ENCODE measurements at places on chromosomes 1 and 21. TPM values are rescaled to one million over a fixed set of nuclear protein-coding genes. Genes with fewer than 3 reads are reported as not detected.

Gene IFI44
- total RNA-seq = not detected

- H3K27ac ChIP-seq = peak overlapping the region; percentile 78
- H3K4me1 ChIP-seq = peaks cover 3% of the 10 kb centered on the region
- no peak for DNase-seq
- H3K27me3 ChIP-seq = no peaks in the 10 kb centered on the region
- H3K36me3 ChIP-seq = peaks cover 25% of the 10 kb centered on the region
Measured at GRCh38 chr1:155272466-155273342, 600 bp downstream of the CLK2 start.

DNA sequence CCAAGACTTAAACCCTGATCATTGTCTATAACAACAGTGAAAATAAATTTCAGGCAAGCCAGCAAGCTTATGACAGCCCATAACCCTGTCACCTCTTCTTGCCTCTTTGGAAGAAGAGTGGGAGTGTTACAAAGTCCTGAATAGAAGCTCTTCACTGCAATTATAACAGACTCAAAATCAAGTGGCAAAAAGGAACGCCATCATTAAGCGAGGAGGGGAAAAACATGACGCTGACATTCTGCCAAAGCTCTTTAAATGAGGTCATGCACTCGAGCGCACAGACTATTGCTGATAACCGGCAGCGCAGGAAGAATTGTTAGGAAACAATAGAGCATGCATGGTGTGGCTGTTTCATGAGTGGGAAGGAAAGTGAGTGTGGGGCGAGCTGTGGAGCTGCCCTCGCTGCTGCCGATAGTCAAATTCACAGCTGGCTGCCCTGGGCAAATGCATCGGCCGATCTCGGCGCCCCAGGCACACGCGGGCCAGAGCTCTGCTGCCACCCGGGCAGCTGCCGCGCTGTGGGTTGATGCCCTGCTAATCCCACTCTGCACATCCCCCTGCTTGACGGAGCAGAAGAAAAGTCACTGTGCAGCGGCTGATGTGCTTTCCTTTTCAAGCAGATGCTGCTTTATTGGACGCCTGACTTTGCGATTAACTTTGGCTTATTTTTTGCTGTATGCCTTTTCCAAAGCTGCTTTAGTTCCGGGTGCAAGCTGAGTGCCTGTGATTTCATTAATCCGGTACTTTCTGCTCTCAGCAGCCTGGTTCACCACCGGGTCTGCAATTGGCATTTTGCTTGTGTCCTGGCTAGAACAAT is 102.4 kb upstream of the ST6GALNAC5 start:
- H3K4me3 ChIP-seq = no peak overlapping the region
- no peaks in the 10 kb centered on the region for H3K36me3 ChIP-seq
- no peak for DNase-seq
- no peaks in the 10 kb centered on the region for H3K27me3 ChIP-seq

GRCh38 chr1:95116580-95117206 is 462 bp upstream of the TLCD4 start:
- H3K27ac ChIP-seq = no peak overlapping the region
- H3K4me3 ChIP-seq = peak overlapping the region; percentile 86

Gene RPTN
- total RNA-seq = not detected

DNA sequence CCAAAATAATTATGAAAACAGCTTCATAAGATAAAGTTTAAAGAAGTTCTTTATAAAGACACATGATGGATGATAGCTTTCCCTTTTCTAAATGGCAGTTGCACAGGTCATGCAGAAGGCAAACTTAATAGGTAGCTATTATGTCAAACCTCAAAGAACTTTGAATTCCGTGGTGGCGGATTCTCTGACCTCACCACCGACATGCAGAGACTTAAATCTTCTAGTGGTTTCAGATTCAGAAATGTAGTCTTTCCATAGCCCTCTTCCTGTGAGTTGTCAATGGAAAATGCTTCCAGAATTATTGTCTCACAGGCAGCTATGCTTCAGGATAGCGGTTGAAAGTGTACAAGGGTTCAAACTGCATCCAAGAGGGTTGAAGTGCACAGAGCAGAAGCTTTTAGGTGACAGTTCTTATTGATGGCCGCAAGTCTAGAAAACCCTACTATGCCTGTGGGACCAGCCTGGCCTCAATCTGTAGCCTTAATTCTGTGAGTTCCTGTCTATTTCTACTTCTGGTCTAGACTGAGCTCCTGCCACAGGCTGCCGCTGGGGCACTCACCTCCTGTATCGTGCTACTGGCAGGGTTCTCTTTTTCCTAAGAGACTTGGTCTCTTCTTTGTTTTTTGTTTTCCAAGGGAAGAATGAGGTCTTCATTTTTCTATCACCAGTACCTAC is 117.0 kb upstream of the ERRFI1 start:
- DNase-seq = no peak
- H3K4me1 ChIP-seq = 0 out of 2 replicates have a peak, but pooled peaks cover 4% of the 10 kb centered on the region
- no peak overlapping the region for H3K4me3 ChIP-seq
- H3K27me3 ChIP-seq = no peaks in the 10 kb centered on the region
- no peaks in the 10 kb centered on the region for H3K36me3 ChIP-seq
- H3K27ac ChIP-seq = no peak overlapping the region

Gene ZBTB18
- total RNA-seq = 14.4 TPM

Gene HES4
- 1.2 TPM for total RNA-seq

Gene KMO
- total RNA-seq = not detected

Gene TP53BP2
- total RNA-seq = 38.7 TPM

DNA sequence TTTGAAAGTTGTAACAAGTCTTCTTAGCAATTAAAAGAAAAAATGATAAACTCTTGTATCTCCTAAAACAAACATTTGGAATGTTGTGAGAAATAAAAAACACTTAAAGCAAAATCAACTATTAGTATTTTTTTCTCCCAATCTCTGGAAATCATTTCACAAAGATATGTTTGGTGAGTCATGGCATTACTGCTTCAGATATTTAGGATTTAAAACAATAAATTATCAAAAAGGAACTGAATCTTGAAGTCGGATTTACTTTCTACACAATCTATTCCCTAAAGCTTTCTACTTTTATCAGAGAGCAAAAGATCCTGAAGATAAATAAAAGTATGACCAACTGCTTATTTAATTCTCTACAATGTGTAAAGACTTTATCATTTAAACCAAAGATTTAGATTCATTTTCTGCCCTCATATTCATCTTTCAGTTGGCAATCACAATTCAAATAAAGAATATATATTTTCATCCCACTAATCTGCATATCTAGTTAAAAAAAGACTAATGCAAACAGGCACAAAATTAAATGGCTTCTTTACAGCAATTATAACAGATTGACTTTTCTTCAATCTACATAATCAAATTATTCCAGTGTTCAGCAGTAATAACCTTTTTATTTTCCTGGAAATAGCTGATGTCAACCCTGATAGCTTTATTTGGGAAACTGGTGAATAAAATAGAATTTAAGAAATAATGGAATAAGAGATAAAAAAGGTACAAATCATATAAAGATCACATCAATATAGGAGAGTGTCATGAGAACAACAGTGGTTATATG is 230.0 kb downstream of the COP1 start:
- H3K4me3 ChIP-seq = no peak overlapping the region
- no peaks in the 10 kb centered on the region for H3K4me1 ChIP-seq
- no peaks in the 10 kb centered on the region for H3K36me3 ChIP-seq
- no peak for DNase-seq
- no peak overlapping the region for H3K27ac ChIP-seq
- no peaks in the 10 kb centered on the region for H3K27me3 ChIP-seq

DNA sequence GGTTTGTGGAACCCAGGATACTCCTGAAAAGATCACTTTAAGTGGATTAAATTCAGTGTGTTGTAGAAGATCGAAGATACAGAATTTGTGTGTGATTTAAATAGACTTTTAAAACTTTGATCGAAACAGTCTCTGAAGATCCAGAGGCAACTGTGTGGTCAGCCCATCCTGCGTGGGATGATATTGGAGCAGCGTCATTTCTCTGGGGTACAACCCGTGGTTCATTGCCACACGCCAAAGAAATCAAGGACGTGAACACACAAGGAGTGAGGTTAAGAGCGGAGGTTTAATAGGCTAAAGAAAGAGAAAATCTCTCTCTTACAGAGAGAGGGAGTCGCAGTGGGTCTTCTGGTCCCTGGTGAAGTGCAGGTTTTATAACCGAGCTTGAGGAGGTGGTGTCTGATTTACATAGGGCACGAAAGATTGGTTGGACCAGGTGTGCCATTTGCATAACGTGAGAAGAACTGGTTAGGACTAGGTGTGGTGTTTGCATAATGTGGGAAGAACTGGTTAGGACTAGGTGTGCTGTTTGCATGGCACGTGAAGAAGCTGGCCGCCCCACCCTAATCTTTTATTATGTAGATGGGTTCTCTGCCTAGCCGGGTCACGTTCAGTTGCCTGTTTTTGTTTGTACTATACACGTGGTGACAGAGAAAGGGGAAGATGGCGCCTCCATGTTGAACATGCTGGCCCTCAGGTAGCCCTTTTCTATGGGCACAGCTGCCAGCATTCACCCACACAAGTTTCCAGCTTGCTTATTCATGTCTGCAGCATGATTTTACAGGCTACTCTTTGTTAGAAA is 82.3 kb downstream of the ADSS2 start:
- peaks cover 2% of the 10 kb centered on the region for H3K4me1 ChIP-seq
- DNase-seq = no peak
- H3K36me3 ChIP-seq = no peaks in the 10 kb centered on the region

DNA sequence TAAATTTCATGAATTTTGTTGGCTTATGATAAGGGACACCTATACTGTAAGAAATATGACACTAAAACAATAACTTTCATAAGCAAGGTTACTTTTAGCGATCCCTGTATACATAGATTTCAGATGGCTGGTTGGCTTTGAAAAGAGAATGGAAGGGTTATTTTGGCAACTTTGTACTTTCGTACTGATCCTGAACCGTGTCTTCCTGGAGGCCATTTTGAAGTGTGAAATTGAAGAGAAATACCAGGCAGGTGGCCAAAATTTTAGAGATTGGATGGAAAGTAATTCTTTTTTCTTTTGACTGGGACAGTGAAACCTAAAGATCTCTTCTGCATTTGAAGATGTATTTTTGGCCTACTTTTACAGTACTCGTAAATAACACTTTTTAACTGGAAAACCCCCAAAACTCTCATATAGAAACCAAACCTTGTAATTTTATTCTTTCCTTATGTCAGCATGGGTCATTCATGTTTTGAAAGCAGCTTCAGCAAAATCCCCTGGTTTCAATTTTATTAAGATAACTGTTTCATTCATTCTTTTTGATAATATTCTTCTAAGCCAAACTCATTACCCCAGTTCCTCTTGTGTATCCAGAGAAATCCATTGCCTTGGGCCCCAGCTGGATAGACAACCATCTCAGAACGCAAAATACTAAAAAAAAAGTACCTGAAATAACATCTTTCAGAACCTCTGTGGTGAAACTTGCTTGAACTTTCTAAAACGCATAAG is 38.4 kb upstream of the ZNF281 start:
- peaks cover 1% of the 10 kb centered on the region for H3K4me1 ChIP-seq
- H3K27ac ChIP-seq = no peak overlapping the region
- H3K36me3 ChIP-seq = peaks cover 15% of the 10 kb centered on the region
- no peak overlapping the region for H3K4me3 ChIP-seq
- DNase-seq = no peak
- H3K27me3 ChIP-seq = no peaks in the 10 kb centered on the region

DNA sequence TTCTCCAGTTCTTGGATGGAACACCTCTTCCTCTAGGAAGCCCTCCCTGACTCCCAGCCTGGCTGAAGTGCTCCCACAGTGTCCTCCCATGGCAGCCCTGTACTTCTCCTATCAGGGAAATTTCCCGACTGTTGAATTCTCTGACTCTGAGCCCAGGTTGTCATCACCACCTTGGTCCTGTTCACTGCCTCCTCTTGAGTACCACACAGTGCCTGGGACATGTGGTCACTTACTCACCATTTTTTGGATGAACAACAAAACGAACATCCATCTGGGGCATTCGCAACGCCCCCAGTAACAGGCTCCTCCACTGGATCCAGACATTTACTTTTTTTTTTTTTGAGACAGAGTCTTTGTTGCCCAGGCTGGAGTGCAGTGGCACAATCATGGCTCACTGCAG is 37.4 kb downstream of the CHD5 start:
- H3K4me3 ChIP-seq = no peak overlapping the region
- H3K27ac ChIP-seq = no peak overlapping the region
- DNase-seq = no peak
- peaks cover 7% of the 10 kb centered on the region for H3K27me3 ChIP-seq
- H3K36me3 ChIP-seq = no peaks in the 10 kb centered on the region

Gene CBR1
- 2.3 TPM for total RNA-seq

Gene SORT1
- total RNA-seq = 69.6 TPM

- no peak for DNase-seq
- H3K4me1 ChIP-seq = no peaks in the 10 kb centered on the region
- H3K4me3 ChIP-seq = no peak overlapping the region
- no peak overlapping the region for H3K27ac ChIP-seq
- no peaks in the 10 kb centered on the region for H3K27me3 ChIP-seq
- no peaks in the 10 kb centered on the region for H3K36me3 ChIP-seq
Measured at GRCh38 chr1:78472851-78473496, 17.8 kb upstream of the PTGFR start.

- DNase-seq = no peak
- H3K27ac ChIP-seq = no peak overlapping the region
- no peaks in the 10 kb centered on the region for H3K27me3 ChIP-seq
- no peaks in the 10 kb centered on the region for H3K36me3 ChIP-seq
Measured at GRCh38 chr1:163115887-163116286, 46.7 kb downstream of the RGS4 start.

DNA sequence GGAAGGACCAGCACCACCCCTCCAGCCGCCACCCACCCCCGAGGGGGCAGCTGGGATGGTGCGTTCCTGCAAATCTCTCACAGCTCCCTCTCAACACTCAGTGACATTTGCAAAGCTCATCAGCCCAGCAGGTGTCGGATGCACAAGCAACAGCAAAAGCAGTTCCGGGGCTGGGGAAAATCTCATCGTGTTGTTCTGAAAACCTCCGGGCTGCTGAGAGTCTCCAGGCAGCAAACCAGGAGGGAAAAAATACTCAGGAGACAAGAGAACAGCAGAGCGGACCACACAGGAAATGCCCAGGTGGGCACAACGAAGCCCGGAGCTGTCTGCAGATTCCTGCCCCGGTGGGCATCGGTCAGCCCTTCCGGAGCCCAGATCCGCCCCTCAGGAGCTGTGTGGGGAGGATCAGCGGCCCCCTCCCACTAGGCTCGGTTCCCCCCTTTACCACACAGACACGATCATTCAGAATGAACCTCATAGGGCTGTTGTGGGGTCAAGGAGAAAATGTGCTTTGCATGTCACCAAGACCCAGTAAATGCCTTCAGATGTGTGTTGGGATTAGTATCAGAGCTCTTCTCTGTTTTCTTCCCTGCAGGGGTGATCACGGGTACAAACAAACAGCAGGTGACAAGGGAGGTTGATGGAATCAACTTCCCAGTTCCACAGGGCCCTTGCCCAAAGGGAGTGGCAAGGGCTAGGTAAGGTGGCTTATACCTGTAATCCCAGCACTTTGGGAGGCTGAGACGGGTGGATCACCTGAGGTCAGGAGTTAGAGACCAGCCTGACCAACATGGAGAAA is 127.0 kb upstream of the TIAM1 start:
- H3K4me3 ChIP-seq = no peak overlapping the region
- no peak for DNase-seq
- no peaks in the 10 kb centered on the region for H3K27me3 ChIP-seq
- H3K4me1 ChIP-seq = peaks cover 7% of the 10 kb centered on the region
- H3K27ac ChIP-seq = no peak overlapping the region

GRCh38 chr1:187817782-187818181 is 989.0 kb downstream of the PLA2G4A start:
- no peak overlapping the region for H3K4me3 ChIP-seq
- H3K27ac ChIP-seq = no peak overlapping the region
- no peaks in the 10 kb centered on the region for H3K27me3 ChIP-seq
- DNase-seq = no peak
- no peaks in the 10 kb centered on the region for H3K4me1 ChIP-seq

- DNase-seq = no peak
- no peak overlapping the region for H3K27ac ChIP-seq
- no peak overlapping the region for H3K4me3 ChIP-seq
- peaks cover 2% of the 10 kb centered on the region for H3K4me1 ChIP-seq
- no peaks in the 10 kb centered on the region for H3K27me3 ChIP-seq
Measured at GRCh38 chr1:230758709-230759368, 11.7 kb downstream of the CAPN9 start.

Data from H1 (cell line).